NCI-H2227 treated with DMSO at 0.1 percent for 48 hours (cell line): ENCODE measurements at places on chromosomes 13 and 19.
A peak's percentile ranks its signal among the peaks of the same experiment; 100 is the strongest.

GRCh38 chr13:70125693-70126092 is 17.4 kb upstream of the KLHL1 start:
- no peak for DNase-seq

DNA sequence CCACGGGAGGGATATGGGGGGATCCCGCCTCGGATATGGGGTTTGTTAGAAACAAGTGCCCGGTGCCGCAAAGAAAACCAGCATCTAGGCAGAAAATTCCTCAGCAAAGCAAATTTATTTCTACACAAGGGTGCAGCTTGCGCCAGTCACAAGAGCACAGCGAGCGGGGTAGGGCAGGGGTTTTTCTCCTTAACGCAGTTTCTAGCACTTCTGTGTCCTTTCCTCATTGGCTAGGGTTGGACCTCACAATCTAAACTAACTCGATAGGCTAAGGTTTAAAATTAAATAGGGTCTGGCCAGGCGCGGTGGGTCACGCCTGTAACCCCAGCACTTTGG is 595 bp downstream of the ZNF440 start:
- DNase-seq, result no peak

DNA sequence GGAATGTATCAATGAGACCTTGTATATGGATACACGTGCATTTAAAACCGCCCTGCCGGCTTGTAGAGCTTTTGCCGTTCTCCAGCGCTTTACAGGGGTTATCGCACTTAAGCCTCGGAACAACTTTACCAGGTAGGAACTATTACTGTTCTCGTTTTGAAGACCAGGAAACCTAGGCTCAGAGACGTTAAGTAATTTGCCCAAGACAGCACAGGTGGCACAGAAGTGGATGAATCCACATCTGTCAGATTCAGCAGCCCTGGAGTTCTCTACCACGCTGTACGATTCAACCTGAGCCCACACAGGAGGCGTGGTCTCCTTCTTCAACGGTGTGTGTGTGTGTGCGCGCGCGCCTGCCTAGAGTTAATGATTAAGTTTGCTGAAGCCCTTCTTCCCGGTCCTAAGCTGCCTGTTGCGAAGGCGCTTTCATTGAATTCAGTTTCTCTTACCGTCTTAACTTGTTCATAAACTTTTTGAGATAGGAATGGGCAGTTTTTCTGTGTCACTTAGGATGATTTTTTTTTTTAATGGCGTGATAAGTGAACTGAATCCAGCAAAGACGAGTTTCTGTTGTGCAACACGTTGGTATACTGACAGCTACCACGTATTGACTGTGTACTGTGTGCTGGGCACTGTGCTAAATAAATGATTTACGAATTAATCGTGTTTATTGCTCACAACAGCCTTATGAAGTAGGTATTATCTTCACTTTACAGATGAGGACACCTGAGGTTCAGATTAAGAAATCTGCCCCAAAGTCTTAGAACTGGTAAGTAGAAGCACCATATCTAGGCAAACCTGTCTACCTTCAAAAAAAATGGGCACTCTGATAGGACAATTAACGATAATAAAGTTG is 67.4 kb downstream of the KCNRG start:
- peak; percentile 77 for DNase-seq

DNA sequence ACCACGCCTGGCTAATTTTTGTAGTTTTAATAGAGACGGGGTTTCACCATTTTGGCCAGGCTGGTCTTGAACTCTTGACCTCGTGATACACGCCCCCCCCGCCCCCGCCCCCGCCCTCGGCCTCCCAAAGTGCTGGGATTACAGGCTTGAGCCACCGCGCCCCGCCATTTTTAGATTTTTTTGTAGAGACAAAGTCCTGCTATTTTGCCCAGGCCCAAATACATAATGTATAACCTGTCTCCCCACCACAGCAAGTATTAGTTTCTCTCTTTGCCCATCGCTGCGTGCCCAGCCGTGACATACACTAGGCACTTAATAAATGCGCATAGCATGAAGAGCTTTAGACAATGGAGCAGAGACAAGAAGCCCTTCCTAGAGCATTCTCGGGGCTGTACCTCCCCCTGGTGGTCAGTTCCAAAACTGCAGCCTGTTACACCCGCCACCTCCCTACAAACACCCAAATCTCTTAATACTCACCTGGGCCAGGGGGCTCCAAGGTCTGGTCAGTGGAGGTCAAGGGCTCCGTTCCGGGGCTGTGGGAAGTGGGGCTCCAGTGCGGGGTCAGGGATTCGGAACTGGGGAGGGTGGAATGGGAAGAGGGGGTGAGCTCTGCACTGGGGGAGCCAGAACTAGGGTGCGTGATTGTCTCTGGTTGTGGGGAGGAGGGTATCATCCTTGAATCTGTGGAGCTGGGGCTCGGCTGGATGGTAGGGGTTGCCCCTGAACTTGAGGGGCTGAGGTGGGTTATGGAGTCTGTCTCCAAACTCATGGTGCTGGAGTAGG is 22.5 kb downstream of the IQCN start:
- DNase-seq, result peak; percentile 61

- DNase-seq, result no peak
These were observed 1.1 kb upstream of the MRPL34 start for GRCh38 chr19:17304386-17305215.

DNA sequence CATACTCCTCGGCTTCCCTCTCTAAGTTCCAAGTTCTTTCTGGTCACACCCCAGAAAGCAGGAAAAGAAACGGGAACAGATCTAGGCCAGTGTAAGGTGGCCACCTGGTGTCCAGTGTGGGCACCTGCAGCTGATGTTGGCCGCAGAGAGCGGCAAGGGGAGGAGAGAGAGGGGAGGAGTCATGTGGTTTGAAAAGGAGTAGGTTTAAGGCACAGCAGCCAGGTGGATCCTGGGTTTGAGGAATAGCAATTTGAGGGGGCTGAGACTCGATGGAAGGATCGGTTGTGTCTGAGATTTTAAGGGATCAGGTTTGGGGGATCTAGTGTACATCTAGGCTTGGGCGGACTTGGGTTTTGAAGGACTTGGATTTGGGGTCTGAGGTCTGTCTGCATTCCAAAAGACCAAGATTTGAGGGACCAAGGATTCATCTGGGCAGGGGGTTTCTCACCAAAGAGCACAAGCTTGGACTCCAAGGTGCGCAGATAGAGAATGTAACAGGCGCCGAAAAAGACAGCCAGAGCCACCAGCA is 1.2 kb downstream of the RABAC1 start:
- peak; percentile 98 for DNase-seq

DNA sequence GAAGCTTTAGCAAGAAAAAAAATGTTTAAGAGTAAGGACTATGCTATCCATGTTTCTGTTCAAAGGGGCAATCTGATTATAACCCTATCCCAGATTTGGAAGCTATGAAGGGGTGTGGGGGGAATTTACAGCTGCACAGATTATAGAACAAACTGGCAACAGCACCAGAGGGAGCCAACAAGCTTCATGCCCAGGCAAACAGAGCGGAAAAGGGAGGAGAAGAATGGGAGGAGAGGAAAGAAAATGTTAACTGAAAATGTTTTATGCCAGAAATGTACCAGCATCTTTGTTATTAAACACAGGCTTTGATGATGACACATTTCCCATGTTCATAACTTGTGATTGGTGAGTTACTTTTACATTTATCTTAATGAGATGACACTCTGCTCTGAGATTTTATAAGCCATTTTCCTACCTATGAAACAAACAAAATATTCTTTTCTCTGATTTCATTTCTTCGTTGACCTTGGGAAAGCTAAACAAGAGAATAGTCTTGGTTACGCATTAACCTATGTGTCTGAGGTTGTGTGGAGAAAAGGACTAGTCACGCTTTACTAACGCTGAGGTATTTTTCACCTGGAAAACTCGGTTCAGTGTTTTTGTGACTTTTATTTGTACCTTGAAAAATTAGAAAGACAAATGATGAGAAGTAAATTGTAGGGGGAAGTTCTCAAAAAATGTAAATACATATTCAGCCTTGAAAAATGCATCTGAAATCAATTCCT is 235.8 kb upstream of the MIR17HG start:
- DNase-seq, result no peak

- DNase-seq, result no peak
These were observed 103.3 kb upstream of the HTR2A start for GRCh38 chr13:47000165-47000564.

- DNase-seq, result no peak
These were observed 86.2 kb upstream of the EDNRB start for GRCh38 chr13:78004821-78005220.

GRCh38 chr19:19517235-19517619 is 1.2 kb downstream of the NDUFA13 start:
- no peak for DNase-seq

- no peak for DNase-seq
These were observed 6.9 kb upstream of the AP1M2 start for GRCh38 chr19:10593820-10594637.

DNA sequence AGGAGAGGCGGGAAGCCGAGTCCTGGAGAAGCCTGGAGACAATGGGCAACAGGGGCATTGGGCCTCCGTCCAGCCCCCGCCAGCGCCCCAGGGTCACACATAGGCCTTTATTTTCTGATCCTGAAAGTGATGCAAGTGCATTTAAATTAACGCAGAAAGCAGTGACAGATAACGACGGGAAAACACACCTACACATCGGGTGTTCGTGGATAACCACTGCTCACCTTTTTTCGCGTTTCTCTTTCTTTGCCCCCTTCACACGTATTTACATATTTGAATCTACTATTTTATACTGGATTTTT is 30.4 kb upstream of the GRTP1 start:
- no peak for DNase-seq

DNA sequence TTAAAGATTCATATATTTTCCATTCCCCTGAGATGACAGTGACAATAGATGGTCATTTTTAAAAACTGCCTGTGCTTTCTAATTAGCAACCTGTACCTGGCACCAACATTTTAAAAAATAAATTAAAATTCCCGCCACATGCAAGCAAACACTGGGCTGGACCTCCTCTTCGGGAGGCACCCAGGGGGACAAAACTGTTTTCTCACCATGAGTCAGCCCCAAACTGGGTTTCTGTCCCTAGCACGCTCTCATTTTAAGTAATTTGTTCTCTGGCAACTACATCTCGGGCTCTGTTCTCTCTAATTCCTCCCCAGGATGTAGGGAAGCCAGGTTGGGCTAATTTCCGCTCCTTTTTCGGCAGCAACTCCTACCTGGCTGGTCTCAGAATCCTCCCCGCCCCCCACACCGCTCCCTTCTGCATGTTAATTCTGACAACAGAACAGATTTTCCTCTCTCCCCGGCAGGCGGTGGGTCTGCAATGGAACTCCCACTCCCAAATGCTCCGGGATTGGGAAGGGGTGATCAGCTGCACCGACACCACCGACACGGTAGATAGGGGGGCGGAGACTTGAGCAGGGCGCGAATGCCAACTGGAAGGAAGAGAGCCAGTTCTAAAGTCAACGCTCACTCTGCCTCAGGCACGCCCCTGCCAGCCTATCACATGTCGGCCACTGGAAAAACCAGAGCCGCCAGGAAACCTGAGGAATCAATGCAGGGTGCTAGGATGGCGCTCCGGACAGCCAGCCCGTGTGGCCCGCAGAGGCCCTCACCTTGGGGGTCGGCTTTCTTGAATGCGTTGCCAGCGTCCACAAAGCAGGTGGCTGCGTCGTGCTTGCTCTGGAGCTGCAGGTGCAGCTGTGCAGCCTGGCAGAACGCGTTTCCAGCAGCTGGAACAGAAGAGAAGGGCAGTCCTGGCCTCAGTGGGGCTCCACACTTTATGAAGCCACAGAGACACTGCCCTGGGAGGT is 14.7 kb downstream of the NAPA start:
- no peak for DNase-seq

DNA sequence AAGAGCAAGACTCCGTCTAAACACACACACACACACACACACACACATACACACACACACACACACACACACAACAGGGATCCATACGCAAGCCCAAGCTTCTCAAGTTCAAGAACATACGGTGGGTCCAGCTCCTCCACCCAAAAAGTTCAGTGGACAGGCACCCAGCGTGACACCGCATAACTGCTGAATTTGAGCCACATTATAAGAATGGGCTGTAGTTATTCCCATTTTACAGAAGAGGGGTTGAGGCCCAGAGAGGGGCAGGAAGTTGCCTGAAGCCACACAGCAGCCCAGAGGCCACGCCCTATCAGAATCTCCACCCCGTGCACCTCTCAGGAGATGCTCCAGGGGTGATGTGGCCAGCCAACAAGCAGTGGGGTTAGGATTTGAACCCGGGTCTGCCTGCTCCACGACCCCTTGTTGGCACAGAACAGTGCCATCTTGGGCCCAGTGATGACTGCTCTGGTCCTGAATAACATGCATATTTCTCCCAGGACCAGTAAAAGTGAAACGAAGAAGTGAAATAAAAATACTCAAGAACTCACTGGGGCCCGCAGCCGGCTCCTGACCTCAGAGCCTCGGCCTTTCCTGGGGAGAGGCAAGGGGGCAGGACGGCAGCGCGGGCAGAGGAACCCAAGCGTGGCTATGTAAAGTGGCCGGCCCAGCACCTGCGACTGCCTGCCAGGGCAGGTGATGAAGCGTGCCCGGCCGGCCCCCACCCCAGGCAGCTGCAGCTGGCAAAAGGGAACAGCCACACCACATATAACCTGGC is 61.9 kb downstream of the AP1M1 start:
- no peak for DNase-seq

- no peak for DNase-seq
These were observed 3.1 kb downstream of the SOX21 start for GRCh38 chr13:94709001-94709834.

DNA sequence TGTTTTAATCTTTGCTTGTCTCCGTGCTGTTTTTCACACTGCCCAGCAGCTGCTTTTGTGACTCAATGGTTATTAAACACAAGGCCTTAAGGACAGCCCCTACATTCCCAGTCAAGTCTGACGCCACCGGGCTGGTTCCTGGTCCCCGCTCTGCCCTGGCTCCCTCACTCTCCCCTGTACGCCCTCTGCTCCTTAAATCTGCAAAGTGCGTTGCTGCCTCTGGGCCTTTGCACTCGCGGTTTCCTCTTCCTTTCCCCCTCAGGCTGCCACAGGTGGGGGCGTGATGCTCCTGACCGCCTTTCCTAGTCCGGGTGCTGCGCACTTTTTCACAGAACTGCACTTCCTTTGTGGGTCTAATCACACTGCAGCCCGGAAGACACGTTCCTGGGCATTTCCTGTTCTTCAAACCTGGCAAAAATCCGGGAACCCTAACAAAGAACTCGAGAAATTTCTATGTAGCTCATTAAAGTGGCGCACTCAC is 25.6 kb downstream of the NOSIP start:
- DNase-seq, result no peak

GRCh38 chr19:6239401-6239844 is 40.4 kb downstream of the MLLT1 start:
- no peak for DNase-seq
